Tongue (tissue), 3 donors: ENCODE measurements at places on chromosomes 5 and 9. TPM values are rescaled to one million over a fixed set of nuclear protein-coding genes. Genes with fewer than 3 reads are reported as not detected.

GRCh38 chr5:164358531-164359259, 853.3 kb downstream of the MAT2B start:
- DNase-seq: no peak

The NRG2 gene
- total RNA-seq: 0.41 TPM

GRCh38 chr5:143057580-143057999, 287.4 kb downstream of the ARHGAP26 start:
- DNase-seq: no peak

The GADD45G gene
- total RNA-seq: 22.2 TPM

The FAM169A gene
- 1.8 TPM for total RNA-seq

GRCh38 chr5:125327676-125328075, 581.2 kb upstream of the ZNF608 start:
- DNase-seq: no peak

DNA sequence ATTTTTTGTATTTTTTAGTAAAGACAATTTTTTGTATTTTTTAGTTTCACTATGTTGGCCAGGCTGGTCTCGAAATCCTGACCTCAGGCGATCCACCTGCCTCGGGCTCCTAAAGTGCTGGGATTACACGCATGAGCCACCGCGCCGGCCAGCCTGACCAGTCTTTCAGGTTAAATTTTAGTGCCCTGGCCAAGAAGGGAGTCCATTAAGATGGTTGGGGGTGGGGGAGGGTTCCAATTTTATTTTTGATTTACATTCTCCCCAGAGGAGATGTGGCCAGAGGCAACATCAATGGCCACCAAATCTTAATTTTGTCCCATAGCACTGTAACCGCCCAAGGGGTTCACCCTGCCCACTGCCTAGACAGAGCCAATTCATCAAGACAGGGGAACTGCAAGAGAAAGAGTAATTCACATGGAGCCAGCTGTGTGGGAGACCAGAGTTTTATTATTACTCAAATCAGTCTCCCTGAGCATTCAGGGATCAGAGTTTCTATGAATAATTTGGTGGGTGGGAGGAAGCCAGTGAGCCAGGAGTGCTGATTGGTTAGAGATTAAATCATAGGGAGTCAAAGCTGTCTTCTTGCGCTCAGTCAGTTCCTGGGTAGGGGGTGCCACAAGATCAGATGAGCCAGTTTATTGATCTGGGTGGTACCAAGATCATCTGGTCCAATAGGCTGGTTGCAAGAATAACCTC, 24.7 kb downstream of the TBCA start:
- DNase-seq: no peak
